Suppressor macrophage treated with lipopolysaccharide for 4 hours (primary cell): ENCODE measurements at places on chromosomes 7 and 10.

- DNase-seq: no peak
Observed at GRCh38 chr7:22549667-22550513, 49.9 kb upstream of the STEAP1B start.

DNA sequence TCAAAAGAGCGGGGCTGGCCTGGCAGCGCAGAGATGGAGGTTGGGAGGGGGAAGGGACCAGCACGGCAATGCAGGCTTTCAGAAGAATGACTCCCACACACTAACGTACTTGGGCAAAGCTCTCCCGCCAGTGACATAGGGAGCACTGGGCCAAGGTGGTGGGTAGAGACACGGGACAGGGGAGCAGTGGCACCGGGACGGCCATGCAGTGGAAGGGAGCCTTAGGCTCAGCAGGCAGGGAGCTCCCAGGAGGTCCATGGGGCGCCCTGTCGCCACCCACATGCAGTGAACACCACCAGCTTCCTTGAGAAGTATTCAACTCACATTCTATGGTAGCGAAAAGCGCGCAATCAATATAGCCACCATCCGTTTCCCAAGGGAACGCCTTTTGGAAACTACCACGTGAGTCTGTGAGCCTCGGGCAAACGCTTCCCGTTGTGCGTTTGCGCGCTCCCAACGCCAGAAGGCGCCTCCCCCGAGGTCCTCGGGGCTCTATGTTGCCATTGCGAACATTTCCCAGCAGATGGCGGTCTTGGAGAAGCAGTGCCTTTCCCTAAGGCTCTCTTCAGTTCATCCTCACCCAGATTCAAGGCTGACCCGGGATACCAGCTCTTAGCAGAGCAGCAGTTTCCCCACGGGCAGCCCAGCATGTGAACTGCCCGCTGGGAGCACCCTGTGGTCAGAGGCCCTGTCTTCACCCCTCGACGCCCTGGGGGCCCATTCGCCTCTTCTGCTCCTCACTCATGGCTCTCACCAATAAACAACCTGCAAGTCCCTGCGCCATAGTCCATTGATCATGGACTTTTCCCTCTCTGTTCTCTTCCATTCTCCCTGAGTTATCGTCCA is 16.4 kb upstream of the OPALIN start:
- DNase-seq: peak; percentile 93

DNA sequence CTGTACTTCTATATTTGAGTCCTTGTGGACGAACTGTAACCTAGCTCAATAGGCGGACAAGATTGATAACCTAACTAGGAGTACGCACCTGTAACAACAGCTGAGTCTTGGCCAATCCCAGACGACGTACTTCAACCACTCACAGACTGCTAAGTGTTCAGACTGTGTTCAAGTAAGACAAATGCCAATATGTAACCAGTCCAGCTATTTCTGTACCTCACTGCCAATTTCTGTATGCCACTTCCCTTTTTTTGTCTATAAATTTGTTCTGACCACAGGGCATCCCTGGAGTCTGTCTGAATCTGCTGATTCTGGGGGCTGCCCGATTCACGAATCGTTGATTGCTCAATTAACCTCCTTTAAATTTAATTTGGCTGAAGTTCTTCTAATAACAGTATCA is 32.2 kb downstream of the HACD1 start:
- DNase-seq: peak; percentile 9

DNA sequence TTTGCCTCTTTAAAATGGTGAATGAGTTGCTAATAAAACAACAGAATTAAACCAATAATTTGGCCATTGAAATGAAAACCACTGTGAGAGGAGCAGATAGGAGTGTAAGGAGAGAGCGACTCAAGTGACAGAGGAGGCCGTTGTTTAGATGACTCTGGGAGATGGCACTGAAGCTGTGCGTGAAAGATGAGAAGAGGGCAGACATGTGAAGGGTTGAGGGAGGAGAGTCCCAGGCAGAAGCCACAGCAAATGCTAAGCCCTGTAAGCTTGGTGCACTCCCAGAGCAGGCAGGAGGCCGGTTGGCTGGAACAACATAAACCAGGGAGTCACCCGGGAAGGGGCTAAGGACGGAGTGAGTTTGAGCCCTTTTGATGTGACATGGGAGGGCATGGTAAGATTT is 814 bp upstream of the OPALIN start:
- DNase-seq: no peak

- peak; percentile 77 for DNase-seq
Observed at GRCh38 chr7:43753271-43753810, 5.1 kb upstream of the BLVRA start.

GRCh38 chr7:50502001-50502684 is 52.0 kb upstream of the FIGNL1 start:
- DNase-seq: no peak

GRCh38 chr7:6178298-6179029 is 94.0 kb downstream of the CYTH3 start:
- DNase-seq: peak; percentile 29

DNA sequence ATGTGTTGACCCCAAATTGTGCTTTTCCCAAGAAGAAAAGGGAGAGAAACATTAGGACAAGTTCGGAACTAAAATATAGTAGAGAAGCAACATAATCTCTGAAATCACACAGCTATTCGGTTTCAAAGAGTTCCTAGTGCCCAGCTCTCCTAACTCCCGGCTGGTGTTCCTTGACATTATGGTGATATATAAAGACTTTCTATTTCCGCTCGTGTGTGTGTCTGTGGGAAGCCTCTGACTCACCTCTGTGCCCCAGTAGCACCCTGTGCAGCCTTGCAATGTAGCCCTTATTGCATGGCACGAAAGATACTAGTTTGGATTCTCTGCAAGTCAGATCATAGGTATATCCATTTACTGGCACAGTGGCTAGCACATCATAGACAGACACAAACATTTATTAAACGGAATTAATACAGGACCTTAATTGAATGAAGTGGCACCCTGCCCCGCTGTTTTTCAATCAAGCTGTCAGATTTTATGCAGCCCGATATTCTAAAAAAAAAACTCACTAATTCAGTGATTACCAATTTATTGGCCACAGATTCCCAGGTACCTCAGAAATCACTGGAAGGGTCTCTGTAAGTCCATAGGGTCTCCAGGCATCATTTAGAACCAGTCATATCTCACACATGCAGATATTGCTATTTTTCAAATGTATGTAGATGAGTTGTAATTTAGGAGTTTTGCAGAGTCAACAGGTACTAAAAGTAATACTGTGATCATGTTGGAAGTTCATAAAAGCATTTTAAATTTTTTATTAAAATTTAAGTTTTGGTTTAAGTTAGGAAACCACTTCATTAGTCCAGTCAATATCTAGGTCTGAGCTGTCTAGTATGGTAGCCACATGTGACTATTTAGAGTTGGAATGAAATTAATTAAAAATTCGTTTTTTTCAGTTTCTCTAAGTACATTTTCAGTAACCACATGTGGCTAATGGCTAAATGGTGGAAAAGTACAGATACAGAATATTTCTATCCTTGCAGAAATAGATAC is 43.3 kb downstream of the SFTPD start:
- DNase-seq: peak; percentile 42

DNA sequence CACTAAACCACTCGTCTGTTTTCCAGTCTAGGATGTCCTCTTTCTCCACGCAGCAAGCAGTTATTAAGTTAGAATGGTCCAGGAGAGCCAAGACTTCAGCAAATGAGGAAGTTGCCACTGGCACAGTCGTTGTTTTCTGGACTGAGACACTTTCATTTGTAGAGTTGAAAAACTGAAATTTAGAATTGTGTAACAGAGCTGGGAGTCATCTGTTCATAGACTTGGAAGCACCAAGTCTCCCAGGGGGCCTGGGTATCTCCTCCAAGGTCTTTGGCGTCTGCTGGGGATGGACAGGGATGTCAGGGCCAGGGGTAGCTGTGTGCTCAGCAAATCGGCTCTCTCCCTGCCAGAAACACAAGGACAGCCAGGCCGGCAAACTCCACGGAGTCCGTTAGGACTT is 208.4 kb downstream of the FANK1 start:
- DNase-seq: peak; percentile 80

GRCh38 chr7:48182718-48183369 is 11.6 kb downstream of the ABCA13 start:
- DNase-seq: no peak

DNA sequence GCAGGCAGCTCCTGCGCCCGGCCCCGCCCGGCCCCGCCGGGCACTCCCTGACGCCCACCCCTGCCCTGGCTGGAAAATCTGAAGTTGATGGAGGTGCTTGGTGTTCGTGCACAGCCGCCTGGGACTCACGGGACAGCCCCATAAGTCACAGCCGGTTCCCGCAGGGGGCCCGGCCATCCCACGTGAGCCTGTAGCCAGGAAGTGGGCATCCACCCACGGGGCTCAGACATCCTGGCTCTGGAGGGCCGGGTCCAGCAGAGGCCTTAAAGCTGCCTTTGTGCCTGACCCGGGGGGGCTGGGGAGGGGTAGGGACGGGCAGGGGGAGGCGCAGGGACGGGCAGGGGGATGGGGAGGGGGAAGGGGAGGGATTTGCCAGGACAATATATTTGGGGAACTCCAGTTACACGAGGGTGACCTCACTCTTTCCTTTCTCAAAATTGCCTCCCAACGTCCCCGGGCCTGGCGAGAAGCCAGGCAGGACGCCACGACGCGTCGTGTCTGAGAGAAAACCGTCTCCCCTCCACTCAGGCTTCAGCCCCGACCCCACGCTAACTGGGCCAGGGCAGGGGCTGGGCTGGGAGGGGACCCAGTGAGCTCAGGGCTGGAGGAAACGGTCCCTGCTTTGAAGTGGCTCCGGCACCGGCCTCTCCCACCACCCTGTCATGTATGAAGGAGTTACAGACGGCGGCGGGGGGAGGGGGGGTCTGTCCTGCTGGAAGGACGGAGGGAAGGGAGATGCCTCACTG is 82.1 kb upstream of the PDGFA start:
- peak; percentile 96 for DNase-seq

DNA sequence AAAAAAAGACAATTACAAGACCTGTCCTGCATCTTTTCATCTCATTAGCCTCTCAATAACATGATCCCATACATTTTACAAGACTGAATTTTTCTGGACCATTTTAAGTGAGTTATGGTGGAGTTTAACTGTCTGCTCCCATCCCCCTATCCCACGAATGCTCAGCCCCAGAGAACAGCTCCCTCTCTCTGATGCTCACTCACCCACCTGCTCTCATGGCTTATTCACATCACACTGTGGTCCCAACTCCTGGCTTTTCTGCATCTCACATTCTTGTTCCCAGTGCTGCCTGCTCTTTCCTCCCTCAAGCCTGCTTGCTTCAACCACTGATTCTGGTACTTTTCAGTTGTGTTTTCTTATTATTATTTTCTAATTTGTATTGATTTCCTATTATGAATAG is 20.4 kb upstream of the CCSER2 start:
- no peak for DNase-seq

GRCh38 chr10:16609211-16609610 is 87.5 kb upstream of the C1QL3 start:
- no peak for DNase-seq

GRCh38 chr10:131206111-131206995 is 105.2 kb downstream of the TCERG1L start:
- no peak for DNase-seq

- no peak for DNase-seq
Observed at GRCh38 chr10:77016855-77017254, 620.8 kb downstream of the KCNMA1 start.

DNA sequence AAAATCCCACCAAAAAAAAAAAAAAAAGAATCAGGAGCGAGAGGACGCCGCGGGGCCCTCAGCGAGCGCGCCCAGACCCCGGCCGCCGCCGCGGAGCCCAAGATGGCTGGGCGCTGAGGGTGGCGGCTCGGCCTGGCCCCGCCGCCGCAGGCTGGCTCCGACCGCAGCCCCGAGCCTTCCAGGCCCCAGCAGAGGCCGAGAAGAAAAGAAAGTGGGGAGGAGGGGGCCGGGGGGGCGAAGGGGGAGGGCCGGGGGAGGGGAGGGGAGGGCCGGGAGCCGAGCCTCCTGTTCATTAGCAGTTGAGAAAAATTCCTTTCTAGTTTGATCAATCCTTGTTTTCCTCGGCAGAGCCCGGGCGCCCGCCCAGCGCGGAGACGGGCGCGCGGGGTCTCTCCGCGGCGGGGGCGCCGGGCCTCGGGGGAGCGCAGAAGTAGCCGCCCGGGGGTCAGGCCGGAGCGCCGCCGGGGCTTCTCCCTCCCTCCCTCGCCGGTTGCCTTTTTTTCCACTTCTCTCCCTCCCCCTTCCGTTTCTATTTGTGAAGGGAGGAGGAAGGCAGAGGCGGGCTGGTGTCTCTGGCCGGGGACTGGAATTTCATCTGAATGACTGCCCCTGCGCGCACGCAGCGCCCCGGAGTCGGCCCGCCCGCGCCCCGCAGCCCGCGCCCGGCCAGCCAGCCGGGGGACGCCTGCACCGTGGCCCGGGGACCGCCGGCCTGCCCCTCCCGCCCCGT is 778 bp upstream of the TRIM8 start:
- DNase-seq: peak; percentile 79

DNA sequence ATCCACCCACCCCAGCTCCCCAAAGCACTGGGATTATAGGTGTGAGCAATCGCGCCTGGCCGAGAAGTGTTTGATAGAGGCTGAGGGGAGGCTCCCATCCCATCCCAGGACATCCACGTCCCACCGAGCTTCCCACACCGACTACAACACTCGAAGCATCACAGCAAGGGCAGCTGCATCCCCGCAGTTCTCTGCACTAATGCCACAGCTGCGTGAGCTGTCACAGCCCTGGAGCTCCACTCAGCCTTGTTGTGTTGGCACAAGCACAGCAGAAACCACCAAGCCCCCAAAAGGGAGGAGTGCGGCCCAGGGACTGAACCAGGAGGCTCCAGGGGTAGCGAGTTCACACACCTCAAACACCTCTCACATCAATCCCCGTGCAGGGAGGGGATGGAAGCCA is 121.6 kb downstream of the DIP2C start:
- DNase-seq: no peak

- DNase-seq: no peak
Observed at GRCh38 chr10:111440501-111440900, 363.7 kb downstream of the ADRA2A start.

DNA sequence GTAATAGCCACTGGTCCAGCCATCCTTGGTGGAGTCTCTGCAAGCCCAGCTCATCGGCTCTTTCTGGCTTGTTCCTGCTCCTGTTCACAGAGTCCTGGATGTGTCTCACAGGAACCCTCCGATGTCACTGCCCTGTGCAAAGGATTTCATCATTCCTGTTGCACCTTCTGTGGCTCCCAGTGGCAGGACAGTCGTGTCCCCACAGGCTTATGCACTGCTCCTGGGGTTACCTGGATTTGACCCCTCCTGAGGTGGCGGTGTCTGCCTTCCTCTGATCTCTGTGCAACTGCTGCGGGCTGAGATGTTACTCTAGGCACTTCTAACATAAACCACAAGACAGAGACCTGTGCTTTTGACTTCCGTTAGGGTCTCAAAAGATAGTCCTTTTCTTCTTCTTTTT is 30.6 kb downstream of the APBB1IP start:
- DNase-seq: no peak

- no peak for DNase-seq
Observed at GRCh38 chr7:17342756-17343155, 44.3 kb downstream of the AHR start.

GRCh38 chr10:70192326-70192968 is 22.1 kb upstream of the SAR1A start:
- DNase-seq: peak; percentile 61

DNA sequence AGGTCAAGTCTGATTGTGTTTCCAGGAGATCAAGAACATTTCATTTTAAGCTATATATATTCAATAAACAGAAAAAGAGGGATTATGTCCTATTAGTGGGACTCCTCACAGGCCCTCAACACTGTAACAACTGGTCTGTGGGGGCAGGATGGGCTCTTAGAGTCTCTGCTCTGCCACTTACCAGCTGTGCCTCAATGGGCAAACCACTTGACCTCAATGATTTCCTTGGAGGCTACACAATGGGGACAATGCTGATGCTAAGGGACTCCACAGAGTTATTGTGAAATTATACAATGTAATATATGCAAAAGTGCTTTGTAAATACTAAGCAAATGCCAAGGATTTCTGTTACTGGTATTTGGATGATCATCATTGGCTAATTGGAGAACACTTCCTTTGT is 33.2 kb upstream of the MXI1 start:
- DNase-seq: no peak
